Sigmoid colon (tissue), 7 donors: ENCODE measurements at places on chromosomes 7 and 10. TPM values are rescaled to one million over a fixed set of nuclear protein-coding genes. Genes with fewer than 3 reads are reported as not detected.

Gene CUBN
- total RNA-seq = 2.4 TPM

Gene SAP25
- not detected for total RNA-seq

Gene CRHR2
- total RNA-seq = not detected

GRCh38 chr10:95567903-95568630 lies 6.9 kb upstream of the SORBS1 start:
- DNase-seq = no peak

DNA sequence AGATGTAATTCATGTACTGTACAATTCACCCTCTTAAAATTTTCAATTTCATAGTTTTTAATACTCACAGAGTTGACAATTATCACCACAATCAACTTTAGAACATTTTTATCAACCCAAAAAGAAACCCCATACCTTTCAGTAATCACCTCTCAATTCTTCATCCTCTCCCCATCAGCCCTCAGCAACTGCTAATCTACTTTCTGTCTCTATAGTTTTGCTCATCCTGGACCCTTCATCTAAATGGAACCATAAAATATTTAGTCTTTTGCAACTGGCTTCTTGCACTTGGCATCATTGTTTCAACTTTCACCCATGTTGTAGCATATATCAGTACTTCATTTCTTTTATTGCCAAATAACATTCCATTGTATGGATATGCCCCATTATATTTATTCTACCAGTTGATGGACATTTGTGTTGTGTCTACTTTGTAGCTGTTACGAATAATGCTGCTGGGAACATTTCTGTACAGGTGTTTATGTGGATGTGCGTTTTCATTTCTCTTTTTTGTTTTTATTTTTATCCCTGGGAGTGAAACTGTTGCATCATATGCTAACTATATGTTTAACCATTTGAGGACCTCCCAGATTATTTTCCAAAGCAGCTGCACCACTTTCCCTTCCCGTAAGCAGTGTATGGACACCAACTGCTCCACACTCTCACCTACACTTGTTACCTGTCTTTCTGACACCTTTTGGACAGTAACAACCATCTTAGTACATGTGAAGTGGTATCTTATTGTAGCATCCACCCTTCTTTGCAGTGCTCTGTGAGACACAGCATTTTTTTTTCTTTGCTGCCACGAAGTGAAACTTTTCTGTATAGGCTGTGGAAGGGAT lies 65.4 kb upstream of the APBB1IP start:
- DNase-seq = no peak

DNA sequence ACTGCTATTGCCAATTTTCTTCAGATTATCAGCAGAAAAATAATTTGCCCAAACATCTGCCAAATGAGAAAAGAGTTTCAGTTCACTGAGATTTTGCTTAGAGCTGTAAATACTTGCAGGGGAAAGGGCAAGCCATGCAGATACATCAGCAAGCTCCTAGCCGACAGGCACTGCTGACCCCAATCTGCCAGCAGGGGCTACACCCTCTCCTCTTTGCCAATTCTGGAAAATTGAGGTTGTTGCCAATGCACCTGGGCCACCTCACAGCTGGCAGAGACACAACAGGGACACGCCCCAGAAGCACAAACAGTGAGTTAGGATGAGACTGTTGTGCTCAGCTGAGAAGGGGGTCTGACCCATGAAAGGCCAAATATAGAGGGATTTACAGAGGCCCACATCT lies 129.5 kb upstream of the MYO3A start:
- DNase-seq = no peak

GRCh38 chr10:114375047-114375446 lies 29.3 kb downstream of the AFAP1L2 start:
- no peak for DNase-seq

GRCh38 chr10:43958071-43958432 lies 309.4 kb upstream of the ZNF32 start:
- no peak for DNase-seq

DNA sequence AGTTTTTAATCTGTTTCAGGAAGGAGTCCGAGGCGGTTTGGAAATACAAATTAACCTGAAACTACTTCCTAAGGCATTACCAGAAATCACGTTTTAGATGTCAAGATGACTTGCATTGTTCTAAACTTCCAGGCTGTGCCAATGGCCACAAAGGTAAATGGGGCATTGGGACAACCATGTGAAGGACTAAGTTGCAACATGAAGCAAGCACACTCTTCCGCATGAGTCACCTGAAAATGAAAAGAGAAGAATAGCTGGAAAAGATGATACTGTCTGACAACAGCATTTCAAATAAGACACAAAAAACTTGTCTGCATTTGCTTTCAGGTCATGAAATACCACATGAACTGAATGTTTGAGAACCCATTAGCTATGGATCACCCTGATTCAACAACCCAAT lies 262.1 kb downstream of the AHR start:
- no peak for DNase-seq

- no peak for DNase-seq
Observed at GRCh38 chr10:58016614-58017013, 251.1 kb downstream of the IPMK start.

DNA sequence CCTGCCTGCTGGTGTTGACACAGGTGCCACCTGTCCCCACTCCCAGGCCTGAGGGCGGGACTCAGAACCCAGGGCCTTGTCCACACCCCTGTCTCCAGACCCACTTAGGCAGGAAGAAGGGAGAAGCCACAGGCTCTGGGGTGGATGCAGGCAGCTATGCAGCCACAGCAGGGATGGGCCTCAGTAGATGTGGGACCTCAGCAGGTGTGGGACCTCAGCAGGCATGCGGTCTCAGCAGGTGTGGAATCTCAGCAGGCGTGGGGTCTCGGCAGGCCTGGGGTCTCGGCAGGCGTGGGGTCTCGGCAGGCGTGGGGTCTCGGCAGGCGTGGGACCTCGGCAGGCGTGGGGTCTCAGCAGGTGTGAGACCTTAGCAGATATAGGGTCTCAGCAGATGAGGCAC lies 118.0 kb upstream of the PITRM1 start:
- DNase-seq = no peak

GRCh38 chr10:115001506-115002381 lies 63.7 kb downstream of the TRUB1 start:
- no peak for DNase-seq

GRCh38 chr7:23308754-23309153 lies 9.6 kb downstream of the MALSU1 start:
- no peak for DNase-seq

- no peak for DNase-seq
Observed at GRCh38 chr10:101585841-101586240, 2.2 kb downstream of the POLL start.
